NCI-H2081 (cell line): ENCODE measurements at places on chromosomes 3 and 15.

DNA sequence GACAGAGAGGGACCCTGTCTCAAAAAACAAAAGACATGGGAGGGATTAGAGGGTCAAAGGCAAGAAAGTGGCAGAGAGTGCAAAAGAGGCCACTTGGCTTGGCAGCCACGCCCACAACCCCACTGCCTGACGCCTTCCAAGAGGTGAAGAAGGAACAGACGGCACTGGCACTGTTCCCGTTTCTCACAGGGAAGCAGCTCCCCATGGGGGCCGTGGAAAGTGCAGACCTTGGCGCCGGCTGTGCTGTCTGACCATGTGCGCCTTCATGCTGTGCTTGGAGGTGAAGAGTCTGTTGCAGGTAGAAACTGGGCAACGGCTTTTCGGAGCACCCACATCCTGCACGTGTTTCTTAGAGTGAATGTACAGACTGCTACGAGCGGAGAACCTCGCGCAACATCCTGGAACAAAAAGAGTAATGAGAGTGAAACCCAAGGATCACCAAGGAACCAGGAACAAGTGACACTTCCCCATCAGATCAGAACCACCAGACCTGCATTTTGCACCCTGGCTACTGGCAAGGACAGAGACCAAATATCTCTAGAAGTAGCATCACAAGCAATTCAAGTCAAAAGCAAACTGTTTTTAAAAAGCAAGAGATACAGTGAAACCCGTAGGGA is 9.7 kb downstream of the ZXDC start:
- DNase-seq, result no peak

DNA sequence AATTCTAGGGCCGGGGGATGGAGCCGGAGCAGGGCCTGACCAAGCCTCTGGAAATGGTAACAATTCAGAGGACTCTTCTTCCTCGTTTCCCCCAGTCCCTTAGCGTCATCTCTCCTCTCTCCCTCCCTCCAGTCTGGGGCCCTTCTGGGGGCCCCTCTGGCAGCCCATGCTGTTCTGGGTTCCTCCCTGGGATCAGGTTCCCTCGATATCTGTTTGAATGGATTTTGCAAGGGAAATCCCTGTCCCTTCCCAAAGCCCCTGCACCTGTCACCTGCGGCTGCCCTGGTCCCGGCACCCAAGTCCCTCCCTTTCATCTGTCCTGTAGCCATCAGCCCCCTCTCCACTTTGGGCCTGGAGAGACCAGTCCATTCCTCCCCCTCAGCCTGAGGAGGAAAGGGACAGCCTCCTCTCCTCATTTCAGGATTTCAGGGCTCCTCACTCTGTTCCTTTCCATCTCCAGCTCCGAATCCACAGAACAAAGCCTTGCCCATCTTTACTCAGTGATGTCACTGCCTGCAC is 1.7 kb upstream of the PLCB2 start:
- DNase-seq, result no peak

DNA sequence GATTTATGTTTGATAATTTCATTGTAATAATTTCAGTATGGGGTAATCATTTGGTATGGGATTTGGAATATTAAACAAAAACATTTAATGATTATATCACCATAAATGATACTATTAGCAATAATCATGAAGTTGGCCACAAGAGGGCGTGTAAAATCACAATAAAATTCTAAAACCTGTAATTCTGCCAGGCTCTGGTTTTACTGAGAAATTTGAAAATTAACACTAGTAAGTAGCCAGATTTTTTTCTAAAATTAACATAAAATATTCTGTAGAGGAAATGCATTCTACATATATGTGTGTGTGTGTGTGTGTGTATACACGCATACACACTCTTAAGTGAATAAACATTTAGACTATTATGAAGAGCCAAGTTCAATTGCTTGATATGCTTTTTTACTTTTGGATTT is 40.5 kb downstream of the FEZF2 start:
- DNase-seq, result no peak

GRCh38 chr3:25692341-25692740 is 27.6 kb upstream of the TOP2B start:
- no peak for DNase-seq

DNA sequence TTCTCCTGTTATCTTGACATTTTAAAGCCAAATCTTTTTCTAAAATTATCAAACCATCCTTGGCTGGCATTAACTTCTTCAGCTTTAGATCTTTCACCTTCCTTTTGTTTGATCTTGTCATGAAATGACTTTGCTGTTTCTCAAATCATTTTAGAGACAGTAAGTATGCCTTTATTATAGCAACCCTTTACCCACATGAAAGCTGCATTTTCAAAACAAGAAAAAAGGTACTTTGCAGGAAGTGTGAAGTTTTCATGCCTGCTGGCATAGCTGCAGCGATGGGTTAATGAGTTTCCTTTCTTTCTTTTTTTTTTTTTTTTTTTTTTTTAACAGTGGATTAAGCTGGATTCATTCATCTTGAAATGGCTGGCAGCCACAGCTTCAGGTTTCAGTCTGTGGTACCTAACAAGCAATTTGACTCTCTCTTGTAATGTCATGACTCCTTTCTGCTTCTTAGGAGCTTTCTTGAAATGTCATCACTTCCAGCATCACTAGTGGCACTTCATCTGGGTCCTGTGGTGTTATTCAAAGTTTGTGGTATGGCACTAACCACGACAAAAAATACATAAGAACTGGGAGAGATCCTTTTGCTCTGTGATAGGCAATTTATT is 18.8 kb downstream of the SLC25A26 start:
- no peak for DNase-seq

- DNase-seq, result no peak
Measured at GRCh38 chr15:68299436-68299835, 21.9 kb downstream of the FEM1B start.

DNA sequence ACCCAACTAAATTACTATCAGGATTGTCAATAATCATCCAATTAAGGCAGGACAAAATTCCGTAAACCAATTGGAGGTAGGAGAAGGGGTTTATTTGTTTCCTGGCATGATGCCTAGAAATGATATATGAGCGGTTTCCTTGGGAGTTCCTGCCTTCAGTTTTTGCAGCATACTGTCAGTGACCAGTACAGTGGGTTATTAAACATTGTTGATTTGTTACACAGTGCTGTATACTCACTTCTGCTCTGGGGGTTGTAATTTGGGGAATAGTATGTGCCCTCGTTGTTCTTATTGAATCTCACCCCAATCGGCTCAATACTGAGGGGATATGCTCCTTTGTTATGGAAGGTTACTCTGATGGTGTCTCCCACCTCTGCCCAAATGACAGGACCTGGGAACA is 22.2 kb downstream of the CP start:
- peak; percentile 90 for DNase-seq

DNA sequence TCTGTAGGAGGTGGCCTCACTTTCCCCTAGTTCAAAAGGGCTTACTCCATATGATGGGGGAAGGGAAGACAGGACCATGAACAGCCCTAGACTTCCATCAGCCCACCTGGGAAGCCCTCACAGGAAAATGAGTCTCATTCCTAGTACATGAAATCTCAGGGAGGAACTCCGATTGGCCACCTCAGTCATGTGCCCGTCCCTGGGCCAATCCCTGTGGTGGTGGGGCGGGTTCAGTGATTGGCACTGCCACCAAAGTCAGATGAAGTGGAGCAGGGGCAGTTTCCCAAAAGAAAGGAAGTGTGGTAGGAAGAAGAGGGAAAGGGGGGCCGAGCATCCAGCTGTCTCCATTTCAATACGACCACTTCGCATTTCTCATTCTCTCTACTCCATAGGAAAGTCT is 25.9 kb upstream of the GP9 start:
- DNase-seq, result no peak

DNA sequence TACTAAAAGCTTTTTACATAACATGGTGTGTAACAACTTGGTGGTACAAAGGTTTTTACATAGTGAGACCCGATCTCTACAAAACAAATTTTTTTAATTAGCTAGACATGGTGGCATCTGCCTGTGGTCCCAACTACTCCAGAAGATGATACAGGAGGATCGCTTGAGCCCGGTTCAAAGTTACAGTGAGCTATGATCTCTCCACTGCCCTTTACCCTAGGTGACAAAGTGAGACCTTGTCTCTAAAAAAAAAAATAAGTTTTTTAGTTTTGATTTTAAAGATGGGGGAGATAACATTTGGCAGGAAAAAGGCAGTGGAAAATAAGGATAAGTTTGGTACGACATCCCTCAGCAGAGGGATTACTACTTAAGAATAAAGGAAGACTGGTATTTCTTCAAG is 5.9 kb downstream of the FAM162A start:
- no peak for DNase-seq

DNA sequence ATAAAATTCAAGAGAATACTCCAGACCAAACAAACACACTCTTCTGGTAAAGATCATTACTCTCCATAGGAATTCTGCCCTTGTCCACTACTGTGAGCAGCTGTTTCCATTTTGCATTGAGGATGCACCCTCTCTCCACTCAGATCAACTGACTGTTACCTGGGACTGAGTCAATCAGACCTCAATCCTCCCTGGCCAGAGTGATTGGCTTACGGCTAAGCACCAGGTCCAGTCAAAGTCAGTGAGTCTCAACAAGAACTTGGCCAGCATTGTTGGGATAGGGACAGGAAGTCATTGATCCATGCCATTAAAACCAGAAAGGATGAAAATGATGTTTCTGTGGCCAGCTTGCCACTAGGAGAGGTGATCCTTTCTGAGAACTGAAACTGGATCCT is 79.7 kb downstream of the WNT5A start:
- DNase-seq, result no peak

GRCh38 chr15:68328443-68328842 is 50.9 kb downstream of the FEM1B start:
- DNase-seq, result no peak

- no peak for DNase-seq
Measured at GRCh38 chr3:74676-75243, 121.8 kb upstream of the CHL1 start.

DNA sequence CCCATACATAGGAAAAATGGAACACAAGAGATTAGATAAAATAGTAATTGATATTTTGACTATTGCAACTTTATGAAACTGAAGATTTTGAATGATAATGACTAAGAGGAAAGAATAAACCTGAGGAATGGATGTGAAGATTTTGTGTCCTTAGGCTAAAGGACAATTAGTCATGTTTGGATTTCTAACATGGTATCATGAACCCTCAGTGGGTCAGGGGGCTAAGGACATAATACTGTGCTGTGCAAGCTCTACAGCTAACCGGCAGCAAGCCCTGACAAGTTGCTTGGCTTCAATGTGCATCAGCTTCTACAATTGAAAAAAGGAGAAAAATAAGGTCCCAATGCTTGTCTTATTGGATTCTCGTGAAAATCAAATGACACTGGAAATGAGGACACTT is 491.0 kb downstream of the MECOM start:
- DNase-seq, result no peak

DNA sequence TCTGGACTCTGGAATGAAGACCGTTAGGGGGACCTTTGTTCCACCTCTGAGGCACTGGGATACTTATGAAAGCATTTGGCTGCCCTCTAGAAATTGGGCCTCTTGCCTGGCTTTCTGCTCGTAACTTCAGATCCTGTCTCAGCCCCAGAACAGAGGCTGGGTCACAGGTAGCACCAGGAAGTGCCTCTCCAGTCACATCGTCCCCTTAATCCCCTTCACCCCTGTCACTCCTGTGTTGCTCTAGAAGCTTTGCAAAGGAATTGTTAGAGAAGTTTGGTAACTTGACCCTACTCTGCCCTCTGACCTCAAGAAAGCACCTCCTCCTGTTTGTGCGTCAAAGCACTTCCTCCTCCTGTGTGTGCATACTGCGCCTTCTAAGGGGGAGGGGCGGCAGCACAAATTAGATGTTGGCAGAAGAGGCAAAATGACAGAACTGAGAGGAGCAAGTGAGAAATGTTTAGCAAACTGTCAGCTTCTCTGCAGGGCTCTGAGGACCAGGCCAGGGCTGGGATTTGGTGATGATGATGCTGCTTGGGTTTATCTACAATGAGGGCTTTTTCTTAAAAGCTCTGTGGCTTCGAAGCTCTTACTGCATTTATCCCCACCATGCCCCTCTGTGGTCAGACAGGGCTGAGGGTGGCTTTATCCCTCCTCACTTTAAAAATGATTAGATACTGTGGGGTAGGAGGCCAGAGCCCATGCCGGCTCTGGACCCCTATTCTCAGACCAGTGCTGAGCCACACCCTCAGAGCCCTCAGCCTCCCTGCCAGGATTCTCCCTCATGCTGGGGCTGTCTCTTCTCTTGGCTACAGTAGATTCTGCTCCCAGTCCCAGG is 76.2 kb downstream of the LARS2 start:
- DNase-seq, result no peak

DNA sequence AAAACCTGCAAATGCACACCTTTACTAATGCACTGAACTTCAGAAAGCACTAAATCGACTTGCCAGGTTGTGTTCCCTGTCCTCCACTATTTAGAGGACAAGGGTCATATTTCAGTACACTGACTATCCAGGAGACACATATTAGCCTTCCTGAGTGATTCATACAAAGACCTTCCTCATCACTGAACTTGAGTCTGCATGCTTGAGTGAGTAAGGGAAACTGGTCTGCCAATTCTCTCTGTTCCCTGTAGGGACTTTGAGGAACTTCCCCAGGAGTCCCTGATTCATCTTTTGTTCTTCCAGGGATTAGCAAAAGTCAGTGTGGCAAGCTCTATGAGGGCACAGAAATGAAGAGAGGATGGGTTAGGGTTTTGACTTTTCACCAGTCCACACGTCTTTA is 565.9 kb downstream of the PDCD6IP start:
- DNase-seq, result no peak

GRCh38 chr15:97446138-97446537 is 514.4 kb upstream of the ARRDC4 start:
- no peak for DNase-seq

GRCh38 chr3:15221574-15222217 is 15.7 kb downstream of the CAPN7 start:
- DNase-seq, result no peak

DNA sequence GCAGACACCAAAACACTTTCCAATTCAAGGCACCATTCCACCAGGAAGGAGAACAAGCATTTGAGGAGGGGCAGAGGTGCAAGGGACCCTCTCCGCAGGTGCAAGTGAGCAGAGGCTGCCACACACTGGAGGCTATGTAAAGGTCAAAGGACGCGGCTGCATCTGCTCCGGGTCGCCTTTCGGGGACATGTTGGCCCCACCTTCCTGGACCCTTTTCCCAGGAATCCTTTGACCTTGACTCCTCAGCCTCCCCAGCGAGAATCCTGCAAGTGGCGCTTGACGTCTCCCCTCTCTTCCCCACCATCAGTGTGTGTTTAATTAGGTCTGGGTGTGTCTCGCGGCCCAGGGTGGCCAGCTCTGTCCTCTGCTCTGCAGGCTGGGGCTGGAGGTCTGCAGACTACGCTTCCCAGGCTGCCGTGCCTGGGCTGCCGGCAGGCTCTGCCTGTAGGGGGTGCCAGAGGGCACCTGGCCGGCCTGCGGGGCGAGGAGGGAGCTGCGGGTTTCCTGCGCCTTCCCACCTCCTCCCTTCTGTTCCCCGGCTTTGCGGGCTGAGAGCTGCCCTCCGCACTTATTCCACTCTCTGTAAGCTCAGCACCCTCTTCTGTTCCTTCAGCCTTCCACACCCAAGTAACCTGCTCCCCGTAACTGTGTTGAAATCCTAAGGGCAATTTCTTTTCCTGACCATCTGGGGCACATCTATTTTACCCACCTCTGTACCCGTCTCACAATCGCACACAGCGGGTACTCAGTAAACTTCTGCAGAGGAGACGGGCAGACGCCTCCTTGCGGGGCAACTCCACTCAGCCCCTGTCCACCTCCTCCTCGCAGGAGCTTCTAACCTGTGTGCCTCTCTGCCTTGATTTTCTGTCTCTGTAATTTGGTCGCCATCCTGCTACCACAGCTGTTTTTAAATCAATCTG is 129.8 kb downstream of the NSMCE3 start:
- peak; percentile 63 for DNase-seq

GRCh38 chr15:59388670-59389069 is 16.0 kb upstream of the MYO1E start:
- DNase-seq, result no peak

GRCh38 chr3:17390785-17391184 is 351.6 kb downstream of the TBC1D5 start:
- DNase-seq, result no peak
